Colonic mucosa (tissue), 4 donors: ENCODE measurements at places on chromosomes 1 and 21.
A peak's percentile ranks its signal among the peaks of the same experiment; 100 is the strongest.

- H3K4me1 ChIP-seq = no peaks in the 10 kb centered on the region
- DNase-seq = no peak
- no peak overlapping the region for H3K27ac ChIP-seq
- H3K36me3 ChIP-seq = no peaks in the 10 kb centered on the region
- no peak overlapping the region for H3K4me3 ChIP-seq
Measured at GRCh38 chr1:66654643-66655042, 97.6 kb upstream of the DYNLT5 start.

- DNase-seq = no peak
- H3K4me3 ChIP-seq = no peak overlapping the region
- no peaks in the 10 kb centered on the region for H3K27me3 ChIP-seq
- no peaks in the 10 kb centered on the region for H3K36me3 ChIP-seq
Measured at GRCh38 chr1:55050283-55050682, 10.9 kb downstream of the PCSK9 start.

DNA sequence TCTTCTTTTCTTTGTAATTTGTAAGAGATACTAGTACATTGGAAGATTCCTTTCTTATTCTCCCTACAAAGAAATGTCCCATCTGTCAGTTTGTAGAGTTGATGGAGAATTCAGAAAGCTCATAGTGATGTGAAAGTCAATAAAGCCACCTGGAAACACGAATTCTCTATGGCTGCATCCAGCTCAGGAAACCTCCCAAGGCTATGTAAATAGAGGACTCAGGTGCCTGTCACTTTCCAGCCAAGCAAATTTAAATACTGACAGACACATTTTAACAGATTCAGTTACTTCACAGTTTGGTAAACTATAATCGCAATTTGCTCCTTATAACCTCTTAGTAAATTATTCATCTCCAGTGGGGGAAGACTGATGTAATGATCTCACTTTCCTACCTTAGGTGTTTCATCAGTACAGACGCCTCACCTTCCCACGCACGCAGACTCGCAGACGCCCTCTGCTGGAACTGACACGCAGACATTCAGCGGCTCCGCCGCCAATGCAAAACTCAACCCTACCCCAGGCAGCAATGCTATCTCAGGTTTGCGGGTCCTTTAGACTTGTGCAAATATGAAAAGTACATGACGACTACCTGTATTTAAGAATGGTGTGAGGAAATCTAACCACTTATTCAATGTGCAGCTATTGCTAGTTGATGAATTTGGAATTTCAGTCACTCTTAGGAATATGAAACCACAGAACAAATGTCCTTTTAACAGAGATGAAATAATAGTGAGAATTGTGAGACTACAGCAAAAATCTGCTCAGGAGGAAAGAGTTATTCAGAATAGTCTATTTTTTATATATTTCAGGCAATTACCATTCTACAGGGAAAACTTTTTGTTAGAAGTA lies 60.6 kb downstream of the PTPRC start:
- H3K27ac ChIP-seq = no peak overlapping the region
- no peaks in the 10 kb centered on the region for H3K27me3 ChIP-seq
- H3K36me3 ChIP-seq = no peaks in the 10 kb centered on the region
- no peaks in the 10 kb centered on the region for H3K4me1 ChIP-seq

DNA sequence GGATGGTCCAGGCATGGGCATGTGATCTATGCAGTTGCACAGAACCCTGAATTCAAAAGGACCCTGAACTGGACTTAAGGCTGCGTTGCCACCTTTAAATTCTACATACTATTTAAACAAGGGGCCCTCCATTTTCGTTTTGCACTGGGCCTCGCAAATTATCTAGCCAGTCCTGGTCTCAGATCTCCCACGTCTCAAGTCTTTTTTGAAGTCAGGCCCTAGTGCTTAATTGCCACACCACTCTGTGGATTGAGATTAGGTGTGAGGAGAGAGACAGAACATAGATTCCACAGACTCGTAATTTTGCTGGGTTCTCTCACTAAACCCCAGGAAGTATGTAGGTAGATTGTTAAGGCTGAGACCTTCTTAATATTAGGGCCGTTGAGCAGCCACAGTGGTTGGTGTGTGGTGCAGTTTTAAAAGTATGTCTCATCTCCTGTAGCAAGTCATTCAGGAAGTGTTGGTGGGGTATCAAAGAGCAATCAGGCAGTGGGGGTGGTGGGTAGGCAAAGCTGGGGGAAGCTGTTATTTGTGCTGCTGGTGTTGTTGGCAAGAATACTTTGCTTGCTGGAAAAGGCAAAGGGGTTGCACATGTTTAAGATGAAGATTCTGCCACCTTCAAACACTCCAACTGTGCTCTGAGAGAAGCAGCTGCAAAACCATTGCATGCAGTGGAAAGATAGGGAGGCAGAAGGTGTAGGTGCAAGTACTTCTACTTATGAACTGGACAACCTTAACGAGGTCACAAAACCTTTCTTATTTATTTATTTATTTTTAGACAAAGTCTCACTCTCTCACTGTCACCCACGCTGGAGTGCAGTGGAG lies 11.2 kb downstream of the CD84 start:
- DNase-seq = no peak
- no peaks in the 10 kb centered on the region for H3K27me3 ChIP-seq
- H3K27ac ChIP-seq = peak overlapping the region; percentile 16
- no peaks in the 10 kb centered on the region for H3K4me1 ChIP-seq

DNA sequence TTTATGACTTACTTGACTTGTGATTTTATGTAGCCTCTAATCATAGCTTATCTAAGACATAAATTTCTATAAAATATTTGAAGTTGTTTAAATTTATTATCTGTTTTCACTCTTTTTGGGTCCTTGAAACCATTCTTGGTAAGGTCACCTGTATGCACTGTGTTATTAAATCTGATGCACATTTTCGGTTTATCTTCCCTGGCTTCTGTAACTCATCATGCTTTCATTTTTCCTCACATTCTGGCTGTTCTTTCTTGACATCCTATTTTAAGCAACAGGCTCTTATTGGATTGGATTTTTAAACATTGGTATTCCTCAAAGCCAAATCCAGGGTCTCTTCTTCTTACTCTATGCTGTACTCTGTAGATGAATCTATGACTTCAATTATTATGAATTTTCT lies 341.6 kb downstream of the TGFB2 start:
- no peaks in the 10 kb centered on the region for H3K27me3 ChIP-seq
- no peak for DNase-seq
- H3K4me1 ChIP-seq = no peaks in the 10 kb centered on the region
- no peaks in the 10 kb centered on the region for H3K36me3 ChIP-seq

- H3K27me3 ChIP-seq = no peaks in the 10 kb centered on the region
- no peak overlapping the region for H3K4me3 ChIP-seq
- H3K4me1 ChIP-seq = no peaks in the 10 kb centered on the region
- no peak overlapping the region for H3K27ac ChIP-seq
- no peaks in the 10 kb centered on the region for H3K36me3 ChIP-seq
Measured at GRCh38 chr1:9080705-9081291, 11.4 kb upstream of the SLC2A5 start.
